ENCODE measurements at places on chromosomes 2 and 18.
A peak's percentile ranks its signal among the peaks of the same experiment; 100 is the strongest.

GRCh38 chr2:209238765-209239584, 184.9 kb upstream of the MAP2 start:
- no peak for DNase-seq

- no peak for DNase-seq
These were observed 56.3 kb downstream of the GLI2 start for GRCh38 chr2:120791962-120792297.

DNA sequence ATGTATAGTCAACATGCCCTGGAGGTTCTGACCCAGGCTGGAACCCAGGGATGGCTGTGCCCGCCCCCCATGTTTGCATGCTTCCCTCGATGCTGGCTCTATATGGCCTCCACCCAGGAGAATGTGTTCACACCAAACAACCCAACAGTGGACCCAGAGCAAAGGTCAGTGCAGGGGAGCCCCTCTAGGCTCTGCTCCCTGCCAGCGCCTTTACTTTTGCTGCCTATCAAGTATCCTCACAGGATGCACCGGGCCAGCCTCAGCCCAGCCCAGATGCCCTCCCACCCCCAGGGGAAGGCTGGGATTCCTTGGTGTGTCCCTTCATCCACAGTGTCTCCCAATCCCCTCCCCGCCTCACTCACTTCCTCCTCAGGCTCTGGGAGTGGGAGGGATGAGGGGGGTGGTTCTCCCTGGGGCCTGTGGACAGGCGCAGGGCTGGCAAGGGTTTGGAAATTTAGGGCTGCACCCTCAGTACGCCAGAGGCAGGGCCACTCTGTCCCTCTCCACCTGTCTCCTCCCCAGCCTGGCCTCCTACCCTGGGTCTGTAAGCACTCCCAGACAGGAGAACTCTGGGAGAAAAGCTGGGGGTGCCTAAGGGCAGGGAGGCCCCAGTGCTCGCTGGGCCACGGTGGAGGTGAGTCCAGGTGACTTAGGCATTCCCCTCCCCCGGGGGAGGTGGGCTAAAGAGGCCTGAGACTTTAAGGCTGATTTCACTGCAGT, 2.3 kb downstream of the ATP6V1B1 start:
- no peak for DNase-seq

DNA sequence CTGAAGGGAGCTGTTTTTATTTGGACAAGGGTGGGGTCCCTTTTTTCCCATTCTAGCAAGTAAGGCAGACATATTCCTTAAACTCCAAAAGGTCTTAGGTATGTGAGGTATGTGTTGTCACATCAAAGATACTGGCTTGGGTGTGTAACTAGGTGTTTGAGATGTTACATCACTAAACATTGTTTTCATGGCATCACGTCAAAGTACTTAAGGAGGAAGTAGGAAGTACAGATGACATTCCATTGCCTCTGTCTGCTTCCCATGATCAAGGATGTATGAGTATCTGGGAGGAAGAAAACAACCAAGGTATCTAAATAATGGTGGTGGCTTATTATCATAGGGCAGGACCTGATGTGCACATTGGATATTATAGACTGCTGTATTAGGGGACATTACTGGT, 39.3 kb downstream of the CD302 start:
- DNase-seq = no peak

DNA sequence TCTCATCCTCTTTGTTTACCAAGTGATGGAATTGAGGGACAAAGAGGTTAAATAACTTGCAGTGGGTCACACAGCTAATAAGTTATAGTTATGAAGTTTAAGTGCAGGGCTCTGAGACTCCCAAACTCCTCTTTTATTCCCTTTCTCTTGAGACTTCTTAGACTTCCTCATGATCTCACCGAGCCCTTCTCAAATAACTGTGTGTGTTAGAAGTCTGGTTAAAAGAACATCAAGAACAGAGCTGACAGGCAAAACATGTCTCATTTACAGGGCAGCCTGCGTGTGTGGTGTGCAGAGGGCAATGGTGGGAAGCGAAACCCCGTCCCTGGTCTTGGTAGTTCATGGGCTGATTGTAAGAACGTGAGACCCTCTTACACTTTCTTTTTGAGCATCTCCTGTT, 368.0 kb downstream of the SLC4A3 start:
- no peak for DNase-seq

- no peak for DNase-seq
These were observed 36.6 kb upstream of the MRPL19 start for GRCh38 chr2:75609937-75610508.

DNA sequence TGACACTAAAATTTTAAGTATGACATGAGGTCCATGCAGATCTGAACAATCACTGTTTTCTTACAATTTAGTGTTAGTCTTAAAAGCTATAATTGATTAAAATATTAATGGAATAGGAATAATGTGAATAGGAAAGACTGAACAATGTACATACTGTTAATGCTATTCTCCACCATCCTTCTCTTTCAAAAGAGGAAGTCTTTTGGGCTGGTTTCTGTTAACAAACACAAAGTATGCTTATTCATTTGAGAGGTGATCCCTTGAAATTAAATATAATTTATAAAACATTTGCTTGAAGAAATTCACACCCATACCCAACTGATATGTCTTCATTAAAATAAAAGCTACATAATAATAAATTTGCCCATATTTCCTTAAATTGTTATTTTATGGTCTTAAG, 2.3 kb downstream of the STPG4 start:
- DNase-seq = no peak

DNA sequence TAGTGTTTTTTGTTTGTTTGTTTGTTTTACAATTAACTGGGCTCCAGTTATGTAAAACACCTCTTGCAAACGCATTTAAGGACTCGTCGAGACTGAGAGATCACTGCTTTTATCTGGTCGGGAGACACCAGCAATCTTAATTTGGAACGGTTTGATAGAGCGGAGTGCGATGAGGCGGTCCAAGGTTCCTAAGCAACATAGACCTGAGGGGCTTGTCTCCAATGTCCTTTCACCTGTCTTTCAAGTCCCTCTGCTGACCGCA, 729 bp upstream of the SELENOI start:
- no peak for DNase-seq

GRCh38 chr2:149040451-149040850, 2.0 kb downstream of the LYPD6B start:
- DNase-seq = no peak

- no peak for DNase-seq
These were observed 341.7 kb downstream of the PIK3C3 start for GRCh38 chr18:42296723-42297122.

- DNase-seq = no peak
These were observed 32.7 kb upstream of the SPRED2 start for GRCh38 chr2:65465124-65465523.

DNA sequence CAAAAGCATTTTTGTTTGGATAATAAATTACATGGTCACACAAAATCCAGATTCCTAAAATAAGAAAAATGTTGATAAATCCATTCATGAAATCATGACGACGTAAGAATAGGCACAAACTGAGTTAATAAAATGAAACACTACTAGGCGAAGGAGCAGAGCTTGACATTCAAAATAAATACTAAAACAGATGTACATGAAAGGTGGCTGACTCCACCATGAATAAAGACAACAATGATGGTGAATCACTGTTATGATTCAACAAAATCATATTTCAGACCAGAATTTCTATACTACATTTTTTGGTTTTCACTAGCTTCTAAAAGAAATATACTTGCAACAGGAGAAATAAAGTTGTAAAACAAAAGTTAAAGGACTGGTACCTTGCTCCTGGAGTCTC, 122.0 kb upstream of the RNU4ATAC start:
- DNase-seq = no peak

GRCh38 chr2:226366920-226367319, 432.7 kb downstream of the IRS1 start:
- no peak for DNase-seq

GRCh38 chr2:79855264-79856006, 342.6 kb downstream of the CTNNA2 start:
- DNase-seq = no peak

DNA sequence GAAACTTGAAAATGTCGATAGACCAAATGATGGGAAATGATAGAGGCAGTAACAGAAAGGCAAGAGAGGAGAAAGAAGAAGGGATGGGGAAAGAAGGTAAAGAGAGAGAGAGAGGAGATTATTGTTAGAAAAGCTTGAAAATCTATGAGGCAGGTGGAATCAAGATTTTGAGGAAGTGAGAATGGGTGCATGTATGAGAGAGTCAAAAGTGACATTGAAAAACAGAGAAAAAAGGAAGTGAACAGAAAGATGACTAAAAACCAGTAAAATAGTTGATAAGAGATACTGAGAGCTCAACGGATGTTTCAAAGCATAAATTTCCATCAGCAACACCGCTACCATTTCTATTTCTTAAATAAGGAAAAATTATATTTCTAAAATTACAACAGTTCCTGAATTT, 327.4 kb upstream of the CWC22 start:
- DNase-seq = no peak

DNA sequence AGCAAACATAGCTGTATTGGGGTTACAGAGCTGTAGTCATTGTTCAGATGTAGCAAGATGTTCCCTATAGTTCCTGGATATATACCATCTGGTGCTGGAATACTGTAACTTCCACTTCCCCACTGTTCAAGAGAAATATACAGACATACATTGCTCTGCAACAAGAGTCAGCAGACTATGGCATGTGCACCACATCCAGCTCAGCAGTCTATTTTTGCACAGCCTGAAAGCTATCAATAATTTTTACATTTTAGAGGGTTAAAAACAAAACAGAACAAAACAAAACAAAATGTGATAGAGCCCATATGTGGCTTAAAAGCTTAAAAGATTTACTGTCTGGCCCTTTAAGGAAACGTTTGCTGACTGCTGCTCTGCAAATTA, 31.8 kb upstream of the VIT start:
- no peak for DNase-seq

GRCh38 chr2:209331291-209331844, 92.5 kb upstream of the MAP2 start:
- DNase-seq = no peak

GRCh38 chr18:52875725-52876124, 535.7 kb downstream of the DCC start:
- DNase-seq = no peak

DNA sequence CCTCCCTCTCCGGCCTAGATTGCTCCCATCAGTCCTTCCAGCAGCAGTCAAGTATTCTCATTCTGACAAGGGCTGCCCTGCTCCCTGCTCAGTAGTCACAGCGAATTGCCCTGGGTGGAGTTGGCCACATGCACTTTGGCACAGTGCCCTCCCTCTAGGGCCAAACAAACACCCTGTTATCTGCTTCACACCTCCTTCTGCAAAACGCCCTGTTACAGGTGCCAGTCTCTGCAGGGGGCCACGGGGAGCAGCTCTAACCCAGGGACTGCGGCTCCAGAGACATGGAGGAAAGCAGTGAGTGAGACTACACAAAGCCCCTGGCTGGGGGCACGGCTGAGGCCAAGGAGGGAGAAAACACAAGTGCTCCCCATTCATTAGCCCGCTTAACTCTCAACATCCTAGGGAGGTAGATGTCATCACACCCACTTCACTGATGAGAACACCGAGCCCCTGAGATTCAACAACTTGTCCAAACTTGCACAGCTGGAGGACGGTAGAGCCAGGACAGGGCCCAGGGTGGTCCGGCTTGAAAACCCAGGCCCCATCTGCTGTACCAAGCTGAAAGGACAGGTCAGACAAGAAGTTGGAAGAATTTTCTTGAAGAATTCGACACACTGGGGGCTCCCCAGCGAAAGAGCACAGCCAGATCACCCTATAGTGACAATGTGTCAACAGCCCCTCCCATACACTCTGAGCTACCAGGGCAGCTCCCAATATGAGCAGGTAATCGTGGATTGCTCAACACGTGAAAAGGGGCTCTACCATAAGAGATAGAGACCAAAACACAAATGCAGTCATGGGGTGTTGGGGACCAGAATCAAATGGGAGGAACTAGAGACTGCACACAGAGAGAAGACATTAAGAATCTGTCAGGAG, 8.7 kb upstream of the TFCP2L1 start:
- DNase-seq = peak; percentile 47

DNA sequence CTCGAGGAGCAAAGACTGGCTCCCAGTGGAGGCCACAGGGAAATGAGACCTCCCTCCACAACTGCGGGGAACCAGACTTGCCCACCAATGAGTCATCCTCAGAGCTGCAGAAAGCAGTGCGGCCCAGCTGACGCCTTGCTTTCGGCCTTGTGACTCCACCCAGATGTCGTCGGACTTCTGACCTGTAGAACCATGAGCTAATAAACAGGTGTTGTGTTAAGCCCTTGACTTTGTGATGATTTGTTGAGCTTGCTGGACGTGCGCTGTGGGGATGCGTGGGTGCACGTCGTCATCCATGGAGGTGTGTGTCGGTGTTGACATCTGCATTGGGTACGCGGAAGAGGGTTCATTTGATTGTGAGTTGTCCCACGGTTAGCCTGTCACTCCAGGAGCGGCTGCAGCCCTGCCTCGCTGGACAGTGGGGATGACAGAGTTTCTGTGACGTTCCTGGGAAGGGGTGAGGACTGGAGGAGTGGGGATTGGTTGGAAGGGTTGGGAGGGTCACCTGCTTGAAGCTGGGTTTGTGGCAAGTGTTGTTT, 154.1 kb downstream of the SH3BP4 start:
- DNase-seq = no peak
